Gastroesophageal sphincter (tissue), 4 donors: ENCODE measurements at places on chromosomes 5 and 9. TPM values are rescaled to one million over a fixed set of nuclear protein-coding genes. Genes with fewer than 3 reads are reported as not detected.
A peak's percentile ranks its signal among the peaks of the same experiment; 100 is the strongest.

- no peak for ATAC-seq
These were observed 122.7 kb upstream of the CDKN2B start for GRCh38 chr9:22131817-22132216.

- ATAC-seq: peak; percentile 85
These were observed 211.9 kb upstream of the IRX4 start for GRCh38 chr5:2094616-2094995.

DNA sequence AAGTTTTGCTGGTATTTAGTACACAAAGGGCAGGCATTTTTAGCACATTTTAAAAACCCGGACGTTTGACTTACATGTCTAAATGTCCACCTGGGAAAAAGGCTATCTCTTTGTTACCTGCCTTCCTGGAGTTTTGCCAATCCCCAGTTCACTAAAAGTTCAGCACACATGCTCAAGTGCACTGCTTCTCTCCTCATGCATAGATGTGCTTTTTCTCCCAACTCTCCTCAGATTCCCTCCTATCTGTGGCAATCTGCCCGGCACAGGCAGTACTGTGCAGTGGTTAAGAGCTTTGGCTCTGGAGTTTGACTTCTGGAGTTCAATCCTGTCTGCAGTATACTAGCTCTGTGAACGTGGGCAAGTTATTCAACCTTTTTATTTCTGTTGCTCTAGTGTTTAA lies 8.3 kb upstream of the CCNO start:
- ATAC-seq: no peak

DNA sequence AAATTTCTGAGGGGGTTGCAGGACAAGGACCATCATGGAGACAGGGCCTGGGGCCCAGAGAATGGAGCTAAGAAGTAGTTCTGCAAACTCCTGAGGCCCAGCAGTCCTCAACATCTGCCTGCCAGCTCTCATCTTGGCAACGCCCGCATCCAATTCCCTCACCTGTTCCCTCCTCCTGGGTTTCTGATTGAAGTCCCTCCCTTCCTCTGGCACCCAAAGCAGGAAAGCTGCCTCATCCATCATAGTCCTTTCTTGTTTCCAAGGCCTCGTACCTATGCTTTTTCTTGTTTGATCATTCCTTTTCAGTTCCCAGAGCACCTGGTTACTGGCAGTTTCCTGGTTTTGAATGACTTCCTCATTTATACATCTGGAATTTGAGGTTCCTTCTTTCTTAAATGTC lies 181.3 kb downstream of the NR2F1-AS1 start:
- ATAC-seq: no peak

- no peak for ATAC-seq
These were observed 6.1 kb downstream of the FLT4 start for GRCh38 chr5:180643191-180643851.

GRCh38 chr5:143370440-143370839 lies 33.0 kb downstream of the NR3C1 start:
- no peak for ATAC-seq

- no peak for ATAC-seq
These were observed 609.8 kb downstream of the TLR4 start for GRCh38 chr9:118313965-118314364.

DNA sequence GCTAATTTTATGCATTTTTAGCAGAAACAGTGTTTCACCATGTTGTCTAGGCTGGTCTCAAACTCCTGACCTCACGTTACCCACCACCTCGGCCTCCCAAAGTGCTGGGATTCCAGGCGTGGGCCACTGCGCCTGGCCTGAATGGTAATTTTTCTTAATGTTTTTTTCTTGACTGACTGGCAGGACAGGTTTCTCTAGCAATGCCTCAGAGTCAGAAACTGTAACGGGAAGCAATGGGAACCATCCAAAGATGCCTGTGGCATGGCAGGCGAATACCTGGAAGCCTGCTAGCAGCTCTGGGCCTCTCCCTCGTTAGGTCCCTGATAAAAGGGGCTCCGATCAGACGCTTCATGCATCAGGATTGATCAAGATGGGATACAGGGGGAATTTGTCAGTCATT lies 639.2 kb downstream of the NR2F1-AS1 start:
- no peak for ATAC-seq

DNA sequence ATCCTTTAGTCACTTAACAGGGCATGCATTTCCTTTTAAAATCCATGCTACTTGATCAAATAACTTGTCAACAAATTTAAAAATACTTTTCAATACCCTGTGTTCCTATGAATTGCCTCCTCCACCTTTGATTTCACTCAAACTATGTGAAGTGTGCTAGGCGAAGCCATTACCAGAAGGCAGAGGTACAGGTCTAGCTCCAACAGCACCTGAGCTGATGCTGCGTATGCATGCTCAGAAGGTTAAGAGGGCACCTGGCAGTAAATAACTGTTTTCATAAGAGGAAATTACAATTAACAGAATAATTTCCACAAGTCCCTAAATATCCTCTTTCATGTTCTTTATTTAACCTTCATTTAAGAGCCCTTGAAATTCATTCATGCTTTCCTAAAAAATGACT lies 251.8 kb downstream of the EFNA5 start:
- no peak for ATAC-seq

GRCh38 chr5:123549256-123549904 lies 37.4 kb downstream of the CSNK1G3 start:
- no peak for ATAC-seq

GRCh38 chr9:137813651-137814415 lies 63.7 kb upstream of the CACNA1B start:
- no peak for ATAC-seq

- no peak for ATAC-seq
These were observed 26.7 kb upstream of the SUSD3 start for GRCh38 chr9:93031629-93032430.

DNA sequence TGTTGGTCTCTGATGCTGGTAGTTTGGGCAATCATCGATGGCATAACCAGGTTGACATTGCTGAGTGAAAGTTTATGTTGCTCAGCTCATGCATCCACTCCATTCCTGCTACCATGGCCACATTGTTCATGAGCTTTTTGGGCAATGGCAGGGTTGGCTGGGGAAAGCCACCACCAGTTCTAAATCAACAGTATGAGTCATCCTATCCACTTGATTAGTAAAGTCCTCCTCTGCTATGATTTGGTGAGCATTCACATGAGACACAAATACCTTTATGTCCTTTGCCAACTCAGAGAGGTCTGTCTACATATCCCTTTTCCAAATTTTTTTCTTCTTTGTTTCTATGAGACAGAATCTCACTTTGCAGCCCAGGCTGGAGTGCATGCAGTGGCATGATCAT lies 129.7 kb upstream of the FBN2 start:
- no peak for ATAC-seq

- ATAC-seq: no peak
These were observed 69.9 kb downstream of the INSYN2B start for GRCh38 chr5:169910393-169910792.

DNA sequence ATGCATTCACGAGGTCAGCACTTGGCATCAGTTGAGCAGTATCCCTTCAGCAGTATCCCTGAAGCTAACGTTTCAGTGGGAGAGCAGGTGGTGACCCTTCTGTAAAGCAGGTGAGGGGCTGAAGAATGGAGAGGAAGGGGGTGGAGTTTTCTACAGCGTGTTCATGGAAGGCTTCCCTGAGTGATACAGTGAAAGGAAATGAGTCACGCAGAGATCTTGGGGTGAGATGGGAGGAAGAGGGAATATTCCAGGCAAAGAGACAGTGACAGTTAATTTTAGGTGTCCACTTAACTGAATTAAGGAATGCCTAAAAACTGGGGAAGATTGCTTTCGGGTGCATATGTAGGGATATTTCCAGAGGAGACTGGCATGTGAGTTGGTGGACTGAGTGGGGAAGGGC lies 25.7 kb downstream of the TAS2R1 start:
- no peak for ATAC-seq

DNA sequence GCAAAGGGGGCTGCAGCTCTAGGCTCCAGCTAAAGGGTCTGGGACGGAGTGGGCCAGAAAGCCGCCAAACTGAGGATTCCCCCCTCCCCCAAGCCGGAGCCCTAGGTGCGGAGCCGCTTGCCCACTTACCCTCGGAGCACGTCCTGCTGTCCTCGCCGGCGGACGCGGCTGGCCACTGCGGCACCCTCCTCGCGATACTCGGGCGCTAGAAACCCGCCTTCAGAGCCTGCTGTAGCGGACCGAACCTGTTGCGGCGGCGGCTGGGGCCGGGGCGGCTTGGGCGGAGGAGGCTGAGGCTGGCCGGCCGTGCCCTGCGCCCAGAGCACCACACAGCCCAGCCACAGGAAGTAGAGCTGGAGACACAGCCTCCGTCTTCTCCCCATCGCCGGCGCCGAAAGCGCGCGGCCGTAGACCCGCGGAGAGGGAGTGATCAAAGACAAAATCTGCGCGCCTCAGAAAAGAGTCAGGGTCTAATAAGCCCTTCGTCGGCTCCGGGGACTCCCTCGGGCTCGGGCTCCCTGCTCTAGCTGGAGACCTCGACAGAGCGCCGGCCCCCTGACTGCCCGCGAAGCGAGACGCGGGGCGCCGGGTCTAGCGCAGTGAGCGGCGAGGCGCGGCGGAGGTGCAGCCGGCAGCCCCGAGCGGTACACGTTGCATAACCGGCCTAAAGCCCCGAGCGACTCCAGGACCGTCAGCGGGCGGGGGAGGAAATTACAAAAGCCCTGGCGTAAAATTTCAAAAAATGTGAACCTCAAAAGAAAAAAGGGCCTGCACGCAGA lies 635 bp downstream of the FBN2 start:
- ATAC-seq: peak; percentile 64

DNA sequence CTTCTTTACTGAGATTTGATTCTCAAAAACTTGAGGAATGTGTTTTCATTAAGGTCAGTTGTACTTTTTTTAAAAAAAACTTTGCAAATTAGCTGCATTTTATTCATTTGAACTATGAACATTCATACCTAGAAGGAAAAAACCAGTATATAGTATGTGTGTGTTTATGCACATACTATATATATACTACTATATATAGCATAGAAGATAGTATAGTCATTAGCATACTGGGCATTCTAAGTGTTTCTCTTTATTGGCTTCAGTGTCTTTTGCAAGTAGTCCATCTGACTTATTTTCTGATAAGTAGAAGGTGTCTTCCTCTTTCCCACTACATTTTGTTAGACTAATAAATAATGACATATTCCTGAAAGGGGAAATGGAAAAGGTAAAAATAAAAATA lies 33.0 kb downstream of the ELOVL7 start:
- ATAC-seq: no peak

MUSK gene
- total RNA-seq: 2.9 TPM

LRRC14B gene
- not detected for total RNA-seq

CETN3 gene
- total RNA-seq: 9.0 TPM

PPWD1 gene
- total RNA-seq: 40.9 TPM

INSL4 gene
- not detected for total RNA-seq
